Adrenal gland (tissue), 19 donors: ENCODE measurements at places on chromosomes 4 and X.
A peak's percentile ranks its signal among the peaks of the same experiment; 100 is the strongest.

DNA sequence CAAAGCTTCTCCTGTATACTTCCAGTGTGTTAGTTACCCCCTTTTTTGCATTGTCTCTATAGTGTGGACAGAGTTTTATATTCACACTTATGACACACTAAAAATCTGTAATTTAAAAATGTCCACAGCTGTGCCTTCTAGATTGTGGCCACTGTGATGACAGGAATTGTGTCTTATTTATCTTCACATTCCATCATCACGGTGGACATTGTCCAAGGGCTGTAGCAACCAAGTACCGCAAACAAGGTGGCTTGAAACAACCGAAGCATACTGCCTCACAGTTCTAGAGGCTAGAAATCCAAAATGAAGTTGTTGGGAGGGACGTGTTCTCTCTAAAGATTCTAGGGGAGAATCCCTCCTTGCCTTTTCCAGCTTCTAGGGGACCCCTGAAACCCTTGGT lies 32.3 kb downstream of the CHRNA9 start:
- no peak for DNase-seq

DNA sequence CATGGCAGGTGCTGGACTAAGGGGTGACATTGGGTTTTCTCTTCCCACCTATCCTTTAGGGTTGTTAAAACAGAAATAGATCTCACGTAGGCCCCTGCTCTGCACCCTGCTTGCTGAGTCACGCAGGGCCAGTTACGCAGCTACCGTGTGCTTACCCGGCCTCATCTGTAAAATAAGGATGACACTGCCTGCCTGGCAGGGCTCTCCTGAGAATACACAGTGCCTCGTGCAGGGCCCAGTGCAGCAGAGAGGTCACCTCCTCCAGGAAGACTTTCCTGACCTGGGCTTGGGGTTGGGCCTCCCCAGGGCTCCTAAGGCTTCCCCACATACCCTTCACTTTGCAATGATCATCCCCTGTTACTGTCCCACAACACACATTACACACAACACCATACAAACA lies 33.6 kb upstream of the JAKMIP1 start:
- no peak for DNase-seq

GRCh38 chr4:77581724-77582123 lies 23.9 kb upstream of the CXCL13 start:
- no peak for DNase-seq

DNA sequence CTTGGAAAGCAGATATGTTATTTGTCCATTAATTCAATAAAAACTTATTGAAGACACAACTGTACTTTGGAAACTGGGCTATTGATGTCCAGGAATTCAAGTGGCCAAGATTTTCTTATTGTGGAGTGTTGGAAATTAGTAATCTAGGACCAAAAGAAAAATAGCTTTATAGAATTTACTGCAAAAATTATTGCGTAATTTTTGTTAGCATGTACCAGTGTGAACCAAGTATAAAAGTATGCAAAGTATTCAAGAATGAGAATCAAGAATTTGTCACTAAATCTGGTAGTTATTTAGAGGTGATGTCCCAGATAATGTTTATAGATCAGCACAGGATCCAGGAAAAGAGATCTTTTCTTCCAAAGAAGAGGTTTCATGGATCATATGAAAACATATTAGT lies 468.9 kb upstream of the CTSO start:
- no peak for DNase-seq

DNA sequence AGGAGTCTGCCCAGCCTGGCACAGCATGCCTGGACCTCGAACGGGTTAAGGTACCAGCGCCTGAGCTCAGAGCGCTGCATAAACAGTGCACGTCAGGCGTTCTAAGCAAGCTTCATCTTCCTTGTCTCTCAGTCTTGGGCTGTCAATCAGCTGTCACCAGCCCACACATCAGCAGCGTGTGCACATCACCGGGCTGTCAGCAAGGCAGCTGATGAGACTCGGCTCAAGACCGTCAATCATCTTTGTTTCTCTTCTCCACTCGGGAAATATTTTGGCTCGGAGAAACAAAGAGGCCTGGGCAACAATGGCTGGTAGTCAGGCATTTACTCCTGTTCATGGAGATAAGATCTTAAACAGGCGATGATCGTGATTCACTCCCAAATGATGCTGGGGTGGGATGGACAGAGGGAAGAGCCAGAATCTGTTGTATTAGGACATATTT lies 141.3 kb downstream of the LDB2 start:
- no peak for DNase-seq

GRCh38 chrX:129359269-129359668 lies 164.0 kb downstream of the SMARCA1 start:
- DNase-seq, result no peak

DNA sequence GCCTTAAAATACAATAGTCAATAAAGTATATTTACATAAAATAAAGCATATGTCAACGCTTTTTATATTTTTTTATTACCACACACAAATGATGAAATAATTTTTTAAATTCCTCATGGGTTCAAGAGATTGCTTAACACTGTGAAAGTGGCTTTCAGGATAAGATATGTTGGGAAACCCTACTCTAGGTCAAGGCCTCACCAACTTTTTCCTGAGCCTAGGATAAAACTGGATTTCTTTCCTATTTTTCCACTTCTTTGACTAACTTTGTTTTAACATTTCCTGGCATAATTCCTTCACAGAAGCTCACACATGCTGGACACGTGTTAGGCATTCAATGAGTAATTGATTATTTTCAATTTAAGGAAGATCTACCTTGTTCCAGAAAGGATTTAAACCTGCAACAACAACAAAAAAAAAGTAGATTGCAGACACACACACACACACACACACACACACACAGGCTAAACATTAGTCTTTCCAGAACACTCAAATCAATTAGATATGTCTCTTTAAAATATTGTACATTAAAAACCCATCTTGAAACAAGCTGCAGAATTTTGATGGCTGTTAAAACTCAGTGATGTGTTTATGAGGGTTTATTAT lies 9.1 kb downstream of the KLB start:
- DNase-seq, result no peak

- DNase-seq, result no peak
Measured at GRCh38 chr4:17195461-17196275, 297.2 kb upstream of the LDB2 start.

- DNase-seq, result no peak
Measured at GRCh38 chr4:67035501-67035900, 509.8 kb downstream of the CENPC start.

GRCh38 chrX:134990801-134991481 lies at the start of gene SMIM10:
Gene SMIM10, plus strand, starts transcription at chrX:134990991. Its CDS starts 105 bp downstream, at chrX:134991096.
- DNase-seq, result peak; percentile 75

DNA sequence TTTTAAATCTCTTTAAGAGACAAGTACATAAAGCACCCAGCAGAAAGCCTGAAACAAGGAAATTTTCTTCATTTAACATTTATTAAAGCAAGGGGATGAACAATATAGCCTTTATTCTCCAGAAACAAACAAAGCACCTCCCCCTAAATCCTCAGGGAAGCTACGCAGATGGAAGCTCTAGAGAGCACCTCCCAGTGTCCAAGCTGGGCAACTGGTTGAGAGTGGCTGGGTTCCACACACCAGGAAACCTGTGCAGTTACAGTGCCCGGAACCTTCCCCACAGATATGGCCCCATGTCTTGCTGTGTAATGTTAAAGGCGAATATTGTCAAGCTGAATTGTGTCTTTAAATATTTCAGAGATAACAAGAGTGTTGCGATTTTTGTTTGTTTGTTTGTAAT lies 8.9 kb upstream of the TRIML1 start:
- no peak for DNase-seq

DNA sequence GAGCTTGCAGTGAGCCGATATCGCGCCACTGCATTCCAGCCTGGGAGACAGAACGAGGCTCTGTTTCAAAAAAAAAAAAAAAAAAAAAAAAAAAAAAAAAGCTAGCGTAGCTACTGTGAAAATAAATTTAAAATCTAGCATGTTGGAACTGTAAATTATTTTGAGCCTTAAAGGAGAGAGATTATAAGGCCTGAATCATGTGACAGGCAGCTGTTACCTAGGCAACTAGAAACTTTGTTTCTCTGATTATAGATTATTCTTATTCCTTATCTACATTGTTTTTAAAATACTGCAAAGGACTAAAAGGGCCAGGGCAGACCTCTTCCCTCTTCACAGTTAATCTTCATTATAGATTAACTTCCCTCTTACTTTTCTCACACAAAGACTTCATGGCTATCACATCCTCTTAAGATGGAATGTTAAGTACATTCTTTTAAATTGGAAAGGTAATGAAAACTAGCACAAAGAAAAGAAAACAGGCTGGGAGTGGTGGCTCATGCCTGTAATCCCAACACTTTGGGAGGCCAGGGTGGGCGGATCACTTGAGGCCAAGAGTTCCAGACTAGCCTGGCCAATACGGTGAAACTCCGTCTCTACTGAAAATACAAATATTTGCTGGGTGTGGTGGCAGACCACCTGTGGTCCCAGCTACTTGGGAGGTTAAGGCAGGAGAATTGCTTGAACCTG lies 21.1 kb upstream of the PDS5A start:
- DNase-seq, result no peak

- DNase-seq, result no peak
Measured at GRCh38 chrX:147699061-147699460, 212.7 kb upstream of the FMR1 start.

DNA sequence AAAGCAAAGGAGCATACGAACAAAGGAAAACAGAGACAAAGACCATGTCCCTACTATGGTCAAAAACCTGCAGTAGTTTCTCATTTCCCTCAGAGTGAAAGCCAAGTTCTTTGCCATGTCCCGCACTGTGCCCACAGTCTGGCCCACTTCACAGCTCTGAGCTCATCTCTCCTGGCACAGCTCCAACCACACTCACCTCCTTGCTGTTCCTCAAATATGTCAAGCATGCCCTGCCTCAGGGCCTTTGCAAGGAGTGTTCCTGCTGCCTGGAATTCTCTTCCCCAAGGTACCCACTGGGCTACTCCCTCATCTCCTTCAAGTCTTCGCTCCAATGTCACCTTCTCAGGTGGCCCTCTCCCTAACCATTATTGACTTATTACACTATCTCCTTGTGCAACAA lies 72.1 kb downstream of the COX18 start:
- DNase-seq, result no peak

GRCh38 chr4:85474356-85474755 lies 594 bp upstream of the ARHGAP24 start:
- DNase-seq, result no peak

DNA sequence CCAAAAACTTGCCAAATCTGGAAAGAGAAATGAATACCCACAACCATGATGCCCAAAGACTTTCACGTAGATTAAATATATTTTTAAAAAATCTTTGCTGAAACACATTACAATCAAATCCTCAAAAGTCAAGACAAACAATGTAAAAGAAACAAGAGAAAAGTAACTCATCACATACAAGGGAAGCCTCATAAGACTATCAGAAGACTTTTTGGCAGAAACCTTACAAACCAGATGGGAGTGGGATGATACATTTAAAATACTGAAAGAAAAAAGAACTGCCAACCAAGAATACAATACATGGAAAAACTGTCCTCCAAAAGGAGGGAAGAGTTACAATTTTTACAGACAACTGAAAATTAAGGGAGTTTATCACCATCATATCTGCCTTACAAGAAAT lies 319.0 kb upstream of the INTU start:
- DNase-seq, result no peak

- DNase-seq, result no peak
Measured at GRCh38 chr4:45550766-45551366, 573.0 kb downstream of the GABRG1 start.

DNA sequence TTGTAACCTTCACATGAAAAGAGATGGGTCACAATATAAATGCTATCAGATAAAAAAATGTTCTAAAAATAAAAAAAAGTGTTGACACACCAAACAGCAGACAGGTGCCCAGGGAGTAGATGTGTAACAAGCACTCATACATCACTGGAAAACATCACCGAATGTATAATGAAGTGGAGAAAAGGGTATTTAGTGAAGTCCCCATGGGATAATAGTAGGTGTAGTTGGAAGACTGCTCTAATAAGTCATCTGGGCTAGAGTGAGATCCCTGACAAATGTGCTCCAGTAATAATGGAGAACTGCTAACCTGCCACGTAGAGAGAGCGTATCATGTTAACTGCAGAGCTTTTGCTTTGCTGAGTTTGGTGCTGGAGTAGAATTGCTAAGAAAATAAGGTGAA lies 152.0 kb downstream of the GRIA2 start:
- no peak for DNase-seq

DNA sequence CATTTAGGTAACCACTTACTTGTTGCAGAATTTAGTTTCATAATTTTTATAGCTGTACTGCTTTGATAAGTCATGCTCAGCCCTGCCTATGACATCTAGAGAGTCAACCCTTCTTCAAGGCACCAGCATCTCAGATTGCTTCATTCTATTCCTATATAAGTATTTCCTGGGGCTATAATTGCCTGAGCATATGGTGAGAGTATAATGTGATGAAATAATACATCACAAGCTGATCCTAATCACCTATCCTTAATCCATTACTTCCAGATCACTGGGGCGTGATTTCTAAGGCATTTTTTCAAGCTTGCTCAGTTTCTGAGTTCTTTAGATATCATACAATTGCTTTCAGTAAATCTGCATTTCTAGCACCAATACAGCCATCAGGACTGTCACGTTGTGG lies 200.0 kb upstream of the NPY2R start:
- no peak for DNase-seq

DNA sequence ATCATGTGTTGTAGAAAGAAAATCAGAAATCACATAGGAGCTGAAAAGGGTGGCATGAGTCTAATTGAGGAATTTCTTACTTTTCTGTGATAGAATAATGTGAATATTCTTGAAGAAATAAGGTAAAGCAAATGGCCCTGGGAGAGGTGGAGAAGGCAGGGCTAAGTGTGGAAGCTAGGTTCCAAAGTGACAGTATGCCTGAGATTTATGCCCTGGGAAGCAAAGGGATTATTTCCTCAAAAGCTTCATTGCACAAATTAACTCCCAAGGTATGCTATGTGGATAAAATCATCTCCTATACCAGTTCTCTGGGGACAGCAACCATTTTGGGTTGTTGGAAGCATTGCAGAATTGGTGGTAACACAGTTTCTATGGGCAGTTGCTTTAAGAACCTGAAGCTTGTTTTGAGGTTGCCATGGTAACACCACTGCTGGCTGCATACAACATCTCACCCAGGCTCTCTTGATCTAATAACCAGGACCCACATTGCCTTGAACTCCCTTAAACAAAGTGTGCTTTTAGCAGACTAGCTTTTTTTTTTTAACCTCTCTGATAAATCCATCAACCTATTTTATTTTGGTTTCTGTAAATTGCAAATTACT lies 21.0 kb downstream of the MAOA start:
- no peak for DNase-seq

DNA sequence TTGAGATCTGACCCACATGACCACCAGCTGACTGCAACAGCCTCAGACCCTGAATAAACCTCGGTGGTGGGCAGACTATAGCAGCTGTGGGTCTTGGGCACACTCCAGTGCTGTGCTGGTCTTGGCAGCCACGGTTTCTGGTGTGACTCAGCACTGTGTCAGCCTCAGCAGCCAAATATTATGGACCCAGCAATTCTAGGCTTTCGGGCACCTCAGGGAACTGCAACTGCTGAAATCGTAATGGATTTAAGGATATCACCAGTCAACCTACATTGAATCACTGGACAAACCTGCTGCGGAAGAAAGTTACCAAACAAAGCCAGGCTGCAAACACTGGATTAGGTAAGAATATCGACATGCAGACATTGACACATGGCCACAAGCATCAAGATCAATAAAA lies 10.5 kb upstream of the UBE2NL start:
- DNase-seq, result no peak
